Left forelimb (tissue), 1 donor: ENCODE measurements at places on chromosomes 1 and 21.

DNA sequence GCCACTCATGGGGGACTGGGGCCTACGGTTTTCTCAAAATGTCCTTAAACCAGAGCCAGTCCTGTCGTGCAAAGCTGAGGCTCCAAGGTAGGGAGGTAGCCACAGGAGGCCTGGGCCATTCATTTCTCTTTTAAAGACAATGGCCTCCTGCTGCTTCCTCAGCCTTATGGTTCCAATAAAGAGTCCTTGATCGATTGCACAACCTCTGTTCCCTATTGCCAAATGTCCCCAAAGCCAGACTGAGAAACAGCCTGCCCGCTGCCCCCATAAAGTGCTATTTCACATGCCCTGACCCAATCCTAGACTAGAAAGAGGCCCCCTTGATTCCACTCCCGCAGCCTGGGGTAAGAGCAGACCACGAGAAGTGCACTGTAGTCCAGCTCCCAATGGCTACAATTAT, 166.7 kb downstream of the CLIC6 start:
- DNase-seq = no peak

DNA sequence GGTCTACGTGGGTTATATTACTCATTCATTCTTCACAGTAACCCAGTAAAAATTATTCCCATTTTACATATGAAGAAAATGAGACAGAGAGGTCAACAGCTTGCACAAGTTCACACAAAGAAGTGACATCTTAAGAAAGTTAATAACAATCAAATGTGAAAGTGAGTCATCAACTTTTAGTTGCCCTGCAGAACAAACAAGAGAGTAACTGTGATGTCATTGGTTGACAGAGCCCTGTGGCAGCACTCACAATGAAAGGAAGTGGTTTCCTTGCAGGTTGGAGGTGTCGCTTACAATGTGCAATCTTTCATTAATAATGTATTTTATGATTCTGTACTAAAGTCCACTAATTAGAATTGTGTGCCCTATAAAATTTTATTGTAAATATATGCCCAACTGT, 369.6 kb downstream of the RYR2 start:
- DNase-seq = no peak

- no peak for DNase-seq
These were observed 282.3 kb downstream of the DUSP10 start for GRCh38 chr1:221459558-221459957.

DNA sequence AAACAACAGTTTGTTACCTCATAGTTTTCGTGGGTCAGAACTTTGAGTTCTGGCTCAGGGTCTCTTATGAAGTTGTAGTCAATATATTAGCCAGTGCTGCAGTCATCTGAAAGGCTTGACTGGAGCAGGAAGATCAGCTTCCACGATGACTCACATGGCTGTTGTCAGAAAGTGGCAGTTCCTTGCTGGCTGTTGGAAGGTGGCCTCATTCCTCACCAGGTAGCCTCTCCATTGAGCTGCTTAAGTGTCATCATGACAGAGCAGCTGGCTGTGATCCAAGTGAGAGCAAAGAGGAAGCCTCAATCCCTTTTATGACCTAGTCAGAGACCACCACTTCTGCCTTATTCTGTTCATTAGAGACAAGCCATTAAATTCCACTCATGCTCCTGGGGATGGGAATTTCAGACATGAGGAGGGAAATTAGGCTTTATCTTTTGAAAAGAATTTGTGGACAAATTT, 5.6 kb downstream of the OSBPL9 start:
- DNase-seq = no peak

DNA sequence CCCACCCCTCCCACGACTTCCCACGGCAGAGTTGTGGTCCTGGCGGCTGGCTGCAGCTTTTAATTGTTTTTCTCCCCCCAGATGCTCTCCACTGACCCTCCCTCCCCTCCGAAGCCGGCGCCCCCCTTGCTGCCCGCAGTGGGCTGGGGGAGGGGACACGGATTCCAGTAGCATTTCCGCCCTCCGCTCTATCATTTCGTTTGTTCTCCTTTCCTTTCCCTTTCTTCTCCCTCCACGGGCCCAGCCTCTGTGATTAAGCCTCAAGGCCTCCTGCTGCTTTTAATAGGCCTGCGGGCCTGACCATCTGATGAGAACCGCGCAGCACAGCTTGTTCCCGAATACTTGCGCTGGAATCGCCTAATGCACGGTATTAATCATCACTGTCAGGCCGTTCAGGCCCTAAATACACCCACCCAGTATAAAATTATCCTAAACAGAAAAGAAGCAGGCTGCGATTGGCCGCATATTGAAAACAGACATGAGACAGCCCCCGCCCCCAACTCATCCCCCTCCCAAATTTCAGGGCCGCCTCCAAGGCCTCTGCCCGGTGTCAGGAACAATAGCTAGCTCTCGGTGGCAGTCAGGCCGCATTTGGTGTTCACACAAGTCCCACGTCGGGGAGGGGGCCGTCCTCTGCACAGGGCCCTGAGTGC, 102.0 kb upstream of the ARHGEF16 start:
- DNase-seq = no peak

- DNase-seq = no peak
These were observed 97.9 kb downstream of the CSMD2 start for GRCh38 chr1:34066981-34067603.

DNA sequence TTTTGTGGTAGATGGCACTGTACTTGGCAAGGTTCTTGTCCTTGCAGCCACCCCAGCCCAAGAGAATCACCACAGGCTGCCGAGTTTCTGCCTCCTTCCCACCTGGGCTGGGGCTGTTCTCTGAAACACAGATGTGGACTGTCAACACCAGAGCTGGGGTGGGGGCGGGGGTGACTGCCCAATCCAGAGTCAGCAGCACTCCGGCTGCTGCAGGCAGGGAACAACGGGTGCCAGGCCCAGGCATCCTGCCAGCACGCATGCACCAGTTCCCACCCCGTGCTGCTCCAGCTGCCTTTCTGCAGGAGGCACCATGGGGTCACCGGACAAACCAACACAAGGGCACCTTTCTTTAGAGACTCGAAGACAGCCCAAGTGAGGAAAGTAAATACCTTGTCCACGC, 14.1 kb downstream of the TMEM53 start:
- peak; percentile 75 for DNase-seq

DNA sequence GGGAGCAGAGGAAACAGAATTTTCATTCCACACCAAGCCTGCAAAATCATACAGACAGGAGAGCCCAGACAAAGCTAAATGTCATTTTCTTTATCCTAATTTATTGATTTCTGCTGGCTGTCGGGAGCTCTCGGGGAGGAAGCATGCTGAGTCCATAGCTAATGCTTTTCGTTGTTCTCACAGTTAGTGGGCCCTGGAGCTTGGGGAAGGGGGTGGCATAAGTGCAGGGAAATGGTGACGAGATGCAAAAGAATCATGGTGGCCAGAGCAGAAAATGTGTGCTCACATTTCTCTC, 202.4 kb downstream of the TOMM20 start:
- no peak for DNase-seq

DNA sequence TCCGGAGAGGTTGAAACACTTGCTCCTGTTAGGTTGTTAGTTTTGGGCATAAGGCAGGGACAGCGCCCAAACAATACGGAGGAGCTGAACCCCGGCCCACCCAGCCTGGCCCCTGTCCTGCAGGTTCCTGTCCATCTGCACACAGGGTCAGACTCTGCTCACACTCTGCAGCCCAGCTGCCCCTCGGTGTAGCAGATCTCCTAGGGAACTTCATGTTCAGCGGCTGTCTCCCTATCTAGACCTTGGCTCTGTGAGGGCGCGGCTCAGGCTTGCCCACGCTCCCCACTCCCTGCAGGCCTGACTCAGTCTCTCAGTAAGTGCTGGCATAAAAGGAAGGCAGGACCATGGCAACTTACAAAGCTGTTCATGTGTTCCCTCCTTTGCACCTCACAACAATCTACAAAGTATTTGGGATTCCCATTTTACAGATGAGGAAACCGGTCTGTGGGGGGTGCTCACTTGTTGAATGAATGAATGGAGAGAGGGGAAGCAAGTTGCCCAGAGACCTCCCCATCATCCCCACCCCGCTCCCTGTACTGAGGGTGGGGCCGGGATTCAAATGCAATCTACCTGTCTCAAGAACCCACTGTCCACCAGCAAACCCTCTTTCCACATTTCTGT, 26.2 kb downstream of the ACOT11 start:
- DNase-seq = no peak

DNA sequence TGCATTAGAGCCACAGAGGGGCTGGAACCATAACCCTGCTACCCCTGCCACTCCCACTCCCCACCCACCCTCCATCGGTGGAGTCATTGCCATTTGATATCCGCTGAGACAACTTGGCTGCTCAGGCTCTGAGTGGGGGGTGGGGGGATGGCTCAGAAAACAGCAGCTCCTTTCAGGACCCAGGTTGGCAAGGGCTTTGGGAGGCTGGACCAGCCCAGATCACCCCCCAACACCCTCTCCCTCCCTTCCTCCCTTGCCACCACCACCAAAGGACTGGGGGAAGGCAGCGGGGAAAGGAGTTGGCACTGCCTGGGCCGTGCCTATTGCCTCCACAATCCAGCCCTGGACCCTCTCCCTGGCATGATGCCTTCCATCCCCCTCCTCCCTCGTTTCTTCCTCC, 1.7 kb downstream of the KCNJ10 start:
- DNase-seq = no peak

DNA sequence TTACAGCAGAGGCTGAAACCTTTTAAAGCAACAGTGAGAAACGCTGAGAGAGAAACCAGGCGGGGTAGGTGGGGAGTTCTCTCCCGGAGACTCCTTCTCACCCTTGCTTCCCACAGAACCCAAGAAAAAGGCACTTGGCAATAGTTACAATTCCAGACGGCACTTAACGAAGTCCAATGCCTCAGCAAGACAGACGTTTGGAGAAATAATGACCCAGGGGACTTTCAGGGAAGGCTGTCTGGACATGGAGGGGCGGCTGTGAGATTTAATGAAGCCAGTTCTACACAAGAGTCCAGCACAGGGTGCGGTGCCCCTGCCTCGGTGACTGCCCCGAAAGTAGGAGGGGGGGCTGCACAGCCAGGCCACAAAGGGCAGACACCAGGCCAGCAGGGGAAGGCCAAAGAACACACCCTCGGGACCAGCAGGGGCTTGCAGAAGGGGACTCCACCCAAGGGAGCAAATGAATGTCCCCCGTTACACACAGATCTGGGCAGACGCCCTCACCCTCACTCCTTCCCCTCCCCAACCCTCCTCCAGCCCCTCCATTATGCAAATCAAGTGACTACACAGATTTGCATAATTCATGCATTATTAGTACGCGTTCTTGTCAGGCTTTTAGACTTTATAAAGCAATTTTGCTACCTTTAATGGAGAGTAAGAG, 26.3 kb downstream of the KCNN3 start:
- no peak for DNase-seq

- no peak for DNase-seq
These were observed 22.5 kb downstream of the FMO1 start for GRCh38 chr1:171270806-171271205.

DNA sequence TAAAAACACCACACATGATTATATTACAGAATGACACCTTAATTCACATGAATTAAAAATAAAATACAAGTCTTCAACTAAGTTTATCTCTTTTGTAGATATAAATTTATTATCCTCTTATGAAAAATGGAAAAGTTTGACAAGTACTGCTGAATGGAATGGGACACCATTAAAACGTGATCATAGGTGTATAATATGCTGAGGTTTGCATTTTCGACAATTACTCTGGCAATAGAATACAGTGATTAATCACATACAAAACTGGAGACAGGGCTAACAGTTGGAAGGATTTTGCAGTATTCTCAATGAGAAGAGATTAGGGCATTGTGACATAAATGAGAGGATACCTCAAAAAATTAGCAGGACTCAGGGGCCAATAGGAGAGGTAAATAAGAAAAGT, 17.1 kb upstream of the PLPPR4 start:
- DNase-seq = no peak
